ENCODE measurements at places on chromosomes 7 and 10. TPM values are rescaled to one million over a fixed set of nuclear protein-coding genes. Genes with fewer than 3 reads are reported as not detected.
A peak's percentile ranks its signal among the peaks of the same experiment; 100 is the strongest.

DNA sequence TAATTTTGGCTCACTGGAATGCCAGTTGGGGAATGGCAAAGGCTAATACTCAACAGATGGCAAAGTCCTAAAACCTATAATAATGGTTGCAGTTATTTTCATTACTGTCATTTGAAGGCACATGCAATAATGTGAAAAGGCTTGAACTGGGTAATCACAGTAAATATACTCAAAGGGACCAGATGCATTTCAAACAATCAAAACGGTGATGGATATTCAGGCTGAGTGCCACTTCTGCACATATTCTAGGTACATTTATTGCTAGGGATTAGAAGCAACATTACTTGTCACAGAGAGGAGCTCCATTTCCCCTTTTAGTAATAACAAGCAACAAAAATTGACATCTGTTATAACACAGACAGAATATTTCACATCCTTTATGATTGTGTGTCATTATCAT, 171.8 kb downstream of the NXPH1 start:
- no peak for DNase-seq

- no peak for DNase-seq
These were observed 76.1 kb upstream of the LYZL2 start for GRCh38 chr10:30705625-30706149.

DNA sequence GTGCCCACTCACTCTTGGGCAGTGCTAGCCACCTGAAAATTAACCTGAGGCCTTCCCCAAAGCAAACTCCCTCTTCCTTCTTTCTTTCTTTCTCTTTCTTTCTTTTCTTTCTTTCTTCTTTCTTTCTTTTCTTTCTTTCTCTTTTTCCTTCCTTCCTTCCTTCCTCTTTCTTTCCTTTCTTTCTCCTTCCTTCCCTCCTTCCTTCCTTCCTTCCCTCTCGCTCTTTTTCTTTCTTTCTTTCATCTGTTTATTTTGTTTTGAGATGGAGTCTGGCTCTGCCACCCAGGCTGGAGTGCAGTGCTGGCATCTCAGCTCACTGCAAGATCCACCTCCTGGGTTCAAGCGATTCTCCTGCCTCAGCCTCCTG, 17.0 kb upstream of the KPNA7 start:
- no peak for DNase-seq

GRCh38 chr7:7271094-7271874, 88.9 kb downstream of the C1GALT1 start:
- no peak for DNase-seq

DNA sequence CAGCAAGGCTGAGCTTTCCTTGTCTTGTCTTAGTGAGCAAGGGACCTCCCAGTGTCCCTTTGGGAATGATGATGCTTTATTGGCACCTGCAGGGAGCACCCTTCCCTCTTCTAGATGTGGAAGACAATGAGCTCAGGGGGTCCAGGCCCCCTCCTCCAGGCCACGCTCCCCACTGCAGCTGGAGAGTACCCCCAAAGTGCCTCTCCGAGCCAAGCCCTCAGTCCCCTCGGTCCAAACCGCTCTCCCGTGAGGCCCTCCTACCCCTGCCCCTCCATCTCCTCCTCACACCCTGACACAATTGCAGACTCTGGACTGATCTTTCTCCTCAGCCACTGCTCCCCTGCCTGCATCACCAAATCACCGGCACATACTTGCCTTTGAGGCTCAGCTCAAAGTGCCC, 16.7 kb downstream of the RBP3 start:
- no peak for DNase-seq

Gene AGMO
- total RNA-seq = not detected

GRCh38 chr7:32928785-32929298, 28.4 kb upstream of the FKBP9 start:
- DNase-seq = no peak

DNA sequence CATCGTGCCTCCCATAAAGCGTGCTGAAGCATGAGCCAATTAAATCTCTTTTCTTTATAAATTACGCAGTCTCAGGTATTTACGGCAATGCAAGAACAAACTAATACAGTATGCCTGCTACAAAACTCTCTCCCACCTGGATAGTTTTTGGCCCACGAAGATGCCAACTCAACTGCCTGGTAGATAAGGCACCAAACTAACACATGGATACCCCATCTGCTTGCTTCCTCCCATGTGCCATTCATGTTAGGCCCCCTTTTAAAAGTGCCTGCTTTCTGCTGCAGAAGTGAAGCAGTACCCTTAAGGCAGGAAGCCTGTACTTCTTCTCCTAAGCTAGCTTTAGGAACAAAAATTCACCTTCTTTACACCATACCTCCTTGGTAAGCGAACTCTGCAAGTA, 15.6 kb upstream of the EPC1 start:
- no peak for DNase-seq

Gene TMEM72
- not detected for total RNA-seq

- no peak for DNase-seq
These were observed 115.9 kb downstream of the CHCHD3 start for GRCh38 chr7:132965951-132966350.

Gene SUGCT
- 2.1 TPM for total RNA-seq

DNA sequence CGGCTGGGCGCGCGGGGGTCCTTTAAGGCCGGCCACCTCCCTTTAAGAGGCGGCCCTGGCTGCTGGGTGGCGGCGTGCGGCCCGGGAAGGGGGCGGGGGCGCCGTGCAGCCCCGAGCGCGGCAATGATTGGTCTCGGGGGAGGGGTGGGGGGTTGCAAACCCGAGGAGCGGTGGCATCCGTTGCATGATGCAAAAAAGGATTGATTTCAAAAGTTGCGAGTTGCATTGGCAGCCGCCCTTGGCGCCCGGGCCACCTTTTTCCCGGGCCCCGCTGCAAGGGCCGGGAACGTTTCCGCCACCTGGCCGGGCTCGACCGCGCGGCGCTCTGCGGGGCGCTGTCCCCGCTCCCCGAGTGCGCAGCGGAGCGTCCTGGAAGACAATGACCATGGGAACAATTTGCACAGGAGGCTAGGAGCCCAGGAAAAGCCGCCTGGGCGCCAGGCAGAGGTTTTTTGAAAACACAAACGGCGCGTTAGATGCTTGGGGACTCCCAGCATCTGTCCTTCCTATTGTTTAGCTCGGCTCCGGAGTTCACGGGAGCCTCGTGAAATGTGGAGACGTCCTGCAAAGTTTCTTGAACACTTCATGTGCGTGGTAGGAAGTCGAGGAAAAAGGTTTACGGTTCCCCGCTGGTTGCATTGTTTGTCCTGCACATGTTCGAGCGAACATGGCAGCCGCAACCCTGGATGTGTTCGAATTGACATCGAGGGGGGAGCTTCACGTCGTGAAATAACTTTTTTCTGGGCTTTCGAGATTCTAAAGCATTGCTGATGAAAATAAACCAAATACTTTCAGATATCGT, at the start of gene SEPHS1:
Gene SEPHS1 (minus strand): TSS at position 78 of the 802 bp plus-strand sequence. CDS start 3,343 bp downstream, outside the sequence.
- DNase-seq = peak; percentile 70
